Keratinocyte (primary cell): ENCODE measurements at places on chromosomes 12 and 14.

DNA sequence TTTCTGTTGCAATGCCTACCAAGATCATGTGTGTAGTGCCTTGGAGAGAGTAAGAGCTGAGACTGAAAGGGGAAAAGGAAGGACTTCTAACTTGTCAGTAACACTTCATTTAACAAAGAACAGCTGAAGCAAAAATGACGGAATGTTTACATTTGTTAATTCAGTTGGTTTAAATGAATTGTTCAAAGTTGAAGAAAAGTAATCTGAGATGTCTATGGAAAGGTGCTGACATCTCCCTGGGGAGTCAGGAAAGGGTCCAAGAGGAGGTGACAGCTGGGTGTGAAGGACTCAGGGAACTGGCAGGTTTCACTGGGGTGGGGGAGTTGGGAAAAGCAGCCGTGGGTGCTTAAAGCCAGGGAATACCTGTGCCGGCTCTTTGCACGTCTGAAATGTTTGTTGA is 7.9 kb downstream of the TMEM63C start:
- no peak for DNase-seq

- no peak for DNase-seq
Observed at GRCh38 chr14:80951491-80951890, 3.9 kb upstream of the TSHR start.

DNA sequence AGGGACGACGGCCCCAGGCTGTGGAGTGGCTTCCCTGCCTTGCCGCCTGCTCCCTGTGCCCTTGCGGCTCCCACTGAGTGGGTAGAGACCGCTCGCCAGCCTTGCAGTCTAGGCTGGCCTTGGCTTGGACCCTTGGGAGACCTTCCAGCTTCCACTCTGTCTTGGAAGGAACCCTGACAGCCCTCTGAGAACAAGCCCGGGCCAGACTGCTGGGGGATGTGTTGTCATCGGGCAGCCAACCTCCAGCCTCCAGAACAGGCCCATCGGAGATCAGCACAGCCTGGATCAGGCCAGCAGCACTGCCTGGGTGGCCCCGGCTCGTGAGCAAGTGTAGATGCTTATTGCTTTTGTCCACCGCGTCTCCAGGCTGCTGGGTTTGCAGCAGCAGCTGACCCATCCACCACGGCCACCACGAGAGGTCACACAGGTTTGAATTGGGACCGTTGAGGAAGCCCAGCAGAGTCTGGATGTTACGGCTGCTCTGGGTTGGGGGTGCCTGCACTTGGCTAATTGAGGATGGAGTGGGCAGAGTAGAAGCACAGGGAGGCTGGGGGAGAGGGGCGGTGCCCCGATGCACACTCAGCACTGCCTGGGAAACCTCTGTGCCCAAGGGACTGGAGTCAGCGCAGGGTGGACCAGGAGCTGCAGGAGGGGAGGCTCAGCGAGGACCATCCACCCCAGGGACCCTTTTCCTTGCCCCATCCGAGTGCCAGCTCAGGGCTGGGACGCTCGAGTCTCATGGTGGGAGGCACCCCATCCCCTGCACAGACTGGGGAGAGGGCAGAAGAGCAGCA is 55.5 kb downstream of the NOC4L start:
- DNase-seq = no peak

DNA sequence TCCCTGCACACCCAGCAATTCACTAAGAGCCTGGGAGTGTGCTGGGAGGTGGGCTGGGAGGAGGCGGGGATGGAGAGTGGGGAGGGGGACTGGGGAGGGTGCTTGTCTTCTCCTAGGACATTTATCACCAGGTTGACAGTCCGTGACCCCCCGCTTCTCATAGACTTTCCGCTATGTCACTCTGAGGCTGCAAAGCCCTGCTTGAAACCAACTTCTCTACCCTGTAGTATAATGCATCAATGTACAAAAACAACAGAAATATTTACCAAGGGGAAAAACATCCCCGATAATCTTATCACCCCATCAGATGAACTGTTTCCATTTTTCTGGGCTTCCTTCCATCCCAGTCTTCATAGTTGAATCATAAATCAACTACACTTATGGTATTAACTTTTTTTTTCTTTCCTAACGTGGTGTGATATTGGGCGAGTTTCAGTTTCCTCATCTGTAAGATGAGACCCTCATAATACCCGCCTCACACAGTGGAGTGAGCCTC is 28.6 kb upstream of the BATF start:
- no peak for DNase-seq

DNA sequence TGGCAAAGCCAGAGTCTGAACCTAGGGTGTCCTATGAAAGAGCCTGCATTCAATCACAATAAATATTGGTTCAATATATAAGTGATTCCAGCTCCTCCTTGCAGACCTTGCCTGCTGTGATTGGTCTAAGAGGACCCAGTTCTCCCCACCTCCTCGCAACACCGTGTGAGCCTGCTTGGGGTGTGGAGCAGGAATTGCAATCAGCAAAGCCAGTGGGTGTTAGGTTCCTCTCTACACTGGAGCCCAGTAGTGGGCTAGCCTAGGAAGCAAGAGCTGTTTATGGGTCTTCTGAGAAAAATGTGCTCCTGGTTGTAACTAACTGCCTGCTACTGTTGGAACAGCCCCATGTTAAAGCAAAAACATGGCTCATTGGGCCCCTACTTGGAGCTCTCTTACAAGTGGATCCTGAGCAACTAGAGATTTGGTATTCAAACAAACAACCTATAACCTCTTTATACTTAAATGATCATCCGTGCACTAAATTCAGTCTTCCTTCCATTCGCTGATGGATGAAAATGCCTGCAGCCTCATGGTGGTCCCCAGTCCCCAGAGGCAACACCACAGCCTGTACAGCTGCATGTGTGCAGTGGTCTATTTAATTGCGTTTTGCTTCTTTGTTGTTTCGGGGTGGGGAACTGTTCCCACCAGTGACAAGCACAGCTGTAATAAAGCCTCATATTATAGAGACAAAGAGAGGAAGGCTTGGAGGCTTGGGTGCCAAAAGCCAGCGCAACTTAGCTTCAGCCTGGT is 3.7 kb upstream of the SELPLG start:
- no peak for DNase-seq

- DNase-seq = no peak
Observed at GRCh38 chr14:99562856-99563748, 40.9 kb downstream of the CCDC85C start.

- no peak for DNase-seq
Observed at GRCh38 chr14:70902184-70902583, 5.1 kb upstream of the PCNX1 start.

DNA sequence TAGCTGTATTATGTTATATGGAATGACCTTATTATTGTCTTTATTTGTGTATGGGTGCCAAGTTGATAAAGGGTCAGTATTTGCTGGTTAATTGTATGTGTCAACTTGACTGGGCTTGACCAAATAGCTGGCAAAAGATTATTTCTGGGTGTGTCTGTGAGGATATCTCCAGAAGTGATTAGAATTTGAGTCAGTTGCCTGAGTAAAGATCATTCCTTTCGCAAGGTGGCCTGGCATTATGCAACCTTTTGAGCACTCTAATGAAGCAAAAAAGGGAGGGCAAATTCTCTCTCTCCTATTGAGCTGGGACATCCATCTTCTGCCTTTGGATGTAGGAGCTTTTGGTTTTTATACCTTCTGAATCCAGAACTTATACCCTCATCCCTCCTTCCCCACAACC is 82.2 kb downstream of the ATXN7L3B start:
- no peak for DNase-seq
